Naive thymus-derived CD4-positive, alpha-beta T cell (primary cell): ENCODE measurements at places on chromosomes 1 and 21.

DNA sequence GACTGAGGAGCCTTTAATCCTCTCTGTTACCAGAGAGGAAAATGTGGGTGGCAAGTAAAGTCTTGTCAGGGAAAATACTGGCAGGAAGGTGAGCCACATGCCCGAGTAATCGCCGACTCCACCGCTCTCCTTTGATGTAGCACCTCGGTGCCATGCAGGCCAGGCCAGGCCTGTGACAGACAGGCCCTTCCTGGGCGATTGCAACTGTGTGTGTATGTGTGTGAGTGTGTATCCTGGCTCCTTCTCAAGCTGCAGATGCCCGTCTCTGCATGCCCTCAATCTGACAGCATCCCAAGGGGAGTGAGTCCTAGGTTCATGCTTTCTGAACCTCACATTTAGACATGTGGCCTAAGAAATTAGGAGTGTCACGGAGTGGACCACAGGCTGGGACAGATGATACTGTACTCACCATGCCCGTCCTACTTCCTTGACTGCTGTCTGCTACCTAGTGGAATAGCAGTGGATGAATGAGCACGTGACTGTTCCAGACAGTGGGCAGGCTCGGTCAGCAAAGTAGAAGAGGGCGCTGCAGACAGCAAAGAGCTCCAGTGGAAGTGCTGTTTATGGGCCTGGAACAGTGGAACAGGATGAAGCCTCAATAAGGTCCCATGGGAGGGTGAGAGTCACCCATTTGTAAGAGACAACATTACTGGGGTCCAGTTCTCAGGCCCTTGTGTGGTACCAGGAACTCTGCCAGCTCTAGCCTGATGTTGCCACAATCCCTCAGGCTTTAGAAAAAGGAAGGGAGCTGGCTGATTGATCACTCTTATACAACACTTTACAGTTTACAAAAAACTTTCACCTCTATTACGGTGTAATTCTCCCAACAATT is 25.3 kb downstream of the SERTAD4 start:
- H3K36me3 ChIP-seq = no peaks in the 10 kb centered on the region
- no peak overlapping the region for H3K4me3 ChIP-seq
- no peaks in the 10 kb centered on the region for H3K4me1 ChIP-seq

DNA sequence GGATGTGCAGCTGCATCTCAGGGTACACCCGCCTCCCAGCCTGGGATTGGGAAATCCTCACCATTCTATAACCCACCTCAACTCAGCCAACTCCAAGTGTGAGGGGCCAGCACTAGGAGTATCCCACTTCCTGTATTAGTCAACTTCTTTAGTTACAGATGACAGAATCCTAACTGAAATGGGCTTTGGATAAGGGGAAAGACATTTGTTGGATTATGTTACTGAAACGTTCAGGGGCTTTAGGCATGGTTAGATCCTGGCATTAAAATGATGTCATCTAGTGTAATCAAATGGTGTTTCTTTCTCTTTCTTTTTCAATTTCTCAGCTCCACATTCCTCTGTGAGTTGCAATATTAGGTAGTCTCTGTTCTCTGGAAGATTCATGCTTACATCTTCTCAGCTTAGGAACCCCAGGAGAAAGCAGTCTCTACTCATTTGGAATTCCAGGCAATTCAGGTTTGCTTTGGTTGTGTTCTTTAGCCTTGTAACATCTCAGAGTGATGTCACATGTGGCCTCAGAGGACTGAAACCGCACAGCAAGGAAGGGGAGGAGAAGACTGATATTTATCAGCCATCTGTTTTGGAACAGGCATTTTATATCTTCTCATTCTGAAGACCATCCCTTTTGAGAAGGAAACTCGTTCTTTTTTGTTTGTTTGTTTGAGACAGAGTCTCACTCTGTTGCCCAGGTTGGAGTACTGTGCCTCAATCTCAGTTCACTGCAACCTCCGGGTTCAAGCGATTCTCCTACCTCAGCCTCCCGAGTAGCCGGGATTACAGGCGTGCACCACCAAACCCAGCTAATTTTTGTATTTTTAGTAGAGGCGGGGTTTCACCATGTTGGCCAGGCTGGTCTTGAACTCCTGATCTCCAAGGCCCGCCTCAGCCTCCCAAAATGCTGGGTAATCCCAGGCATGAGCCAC is 18.9 kb upstream of the TMEM54 start:
- peaks cover 3% of the 10 kb centered on the region for H3K27me3 ChIP-seq
- no peak overlapping the region for H3K27ac ChIP-seq
- no peak for DNase-seq
- no peaks in the 10 kb centered on the region for H3K4me1 ChIP-seq
- no peaks in the 10 kb centered on the region for H3K36me3 ChIP-seq

- no peak overlapping the region for H3K4me3 ChIP-seq
- H3K36me3 ChIP-seq = no peaks in the 10 kb centered on the region
- no peak overlapping the region for H3K27ac ChIP-seq
- no peaks in the 10 kb centered on the region for H3K27me3 ChIP-seq
These were observed 3.3 kb upstream of the LSM10 start for GRCh38 chr1:36400825-36401601.

- no peak overlapping the region for H3K4me3 ChIP-seq
- H3K4me1 ChIP-seq = no peaks in the 10 kb centered on the region
- DNase-seq = no peak
- no peaks in the 10 kb centered on the region for H3K27me3 ChIP-seq
- H3K36me3 ChIP-seq = no peaks in the 10 kb centered on the region
These were observed 9.0 kb upstream of the CGN start for GRCh38 chr1:151502035-151502700.

DNA sequence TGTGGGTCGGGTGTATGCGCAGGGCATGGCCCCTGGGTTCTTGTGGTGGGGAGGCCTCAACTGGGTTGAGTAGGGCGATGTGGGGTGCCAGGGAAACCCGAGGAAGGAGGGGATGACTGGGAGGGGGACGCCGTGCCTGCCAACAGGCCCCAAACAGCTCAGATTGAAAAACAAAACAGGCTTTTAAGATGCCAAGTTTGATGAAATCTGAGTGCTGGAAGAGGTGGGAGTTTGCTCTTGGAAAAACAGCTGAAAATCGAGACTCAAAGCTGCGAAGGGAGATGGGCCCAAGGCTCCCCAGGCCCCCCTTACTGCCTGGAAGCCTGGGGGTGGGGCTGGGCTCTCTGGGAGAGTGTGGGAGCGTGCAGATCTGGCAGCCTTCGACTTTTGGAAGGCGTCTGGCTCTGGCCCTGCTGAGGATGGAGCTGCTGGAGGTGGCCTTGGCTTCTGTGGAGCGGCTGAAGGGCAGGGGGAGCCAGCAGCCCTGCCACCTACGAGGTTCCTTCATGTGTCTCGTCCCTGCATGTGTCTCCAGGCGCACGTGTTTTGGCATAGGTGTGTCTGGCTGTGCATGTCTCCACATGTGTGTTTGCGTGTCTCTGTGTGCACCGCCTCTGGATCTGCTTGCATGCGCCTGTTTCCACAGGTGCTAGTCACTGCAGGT is 33.3 kb downstream of the PTPRF start:
- DNase-seq = no peak
- no peak overlapping the region for H3K27ac ChIP-seq
- H3K27me3 ChIP-seq = no peaks in the 10 kb centered on the region
- no peaks in the 10 kb centered on the region for H3K36me3 ChIP-seq

DNA sequence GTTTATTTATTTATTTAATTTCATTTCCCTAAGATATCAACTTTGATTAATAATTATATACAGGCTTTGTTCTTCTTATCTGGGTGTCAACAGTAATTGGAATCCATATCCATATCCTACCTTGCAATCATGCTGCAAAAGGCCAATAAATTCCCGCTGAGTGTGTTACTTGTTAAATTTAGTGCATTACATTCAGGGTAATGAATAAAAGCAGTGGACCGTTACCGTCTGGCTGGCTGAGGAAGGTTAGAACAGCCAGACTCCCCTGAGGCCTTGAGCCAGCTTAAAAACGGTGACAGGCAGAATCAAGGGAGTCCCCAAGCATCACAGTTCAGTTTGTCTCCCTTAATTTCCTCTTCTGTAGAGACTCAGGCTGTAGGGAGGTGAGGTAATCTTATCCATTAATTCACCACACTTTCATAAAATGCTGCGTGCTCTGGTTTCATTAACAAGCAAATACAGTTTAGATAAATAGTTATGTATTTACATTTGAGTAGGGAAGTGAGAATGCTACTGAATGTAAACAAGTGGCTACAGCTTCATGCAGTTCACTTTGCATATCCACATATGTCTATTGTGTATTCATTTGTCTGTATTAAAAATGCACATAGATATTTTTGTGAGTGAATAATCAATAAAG is 888.2 kb upstream of the CXADR start:
- no peak overlapping the region for H3K4me3 ChIP-seq
- H3K27ac ChIP-seq = no peak overlapping the region
- no peaks in the 10 kb centered on the region for H3K36me3 ChIP-seq
- DNase-seq = no peak
- H3K27me3 ChIP-seq = no peaks in the 10 kb centered on the region
- H3K4me1 ChIP-seq = no peaks in the 10 kb centered on the region

DNA sequence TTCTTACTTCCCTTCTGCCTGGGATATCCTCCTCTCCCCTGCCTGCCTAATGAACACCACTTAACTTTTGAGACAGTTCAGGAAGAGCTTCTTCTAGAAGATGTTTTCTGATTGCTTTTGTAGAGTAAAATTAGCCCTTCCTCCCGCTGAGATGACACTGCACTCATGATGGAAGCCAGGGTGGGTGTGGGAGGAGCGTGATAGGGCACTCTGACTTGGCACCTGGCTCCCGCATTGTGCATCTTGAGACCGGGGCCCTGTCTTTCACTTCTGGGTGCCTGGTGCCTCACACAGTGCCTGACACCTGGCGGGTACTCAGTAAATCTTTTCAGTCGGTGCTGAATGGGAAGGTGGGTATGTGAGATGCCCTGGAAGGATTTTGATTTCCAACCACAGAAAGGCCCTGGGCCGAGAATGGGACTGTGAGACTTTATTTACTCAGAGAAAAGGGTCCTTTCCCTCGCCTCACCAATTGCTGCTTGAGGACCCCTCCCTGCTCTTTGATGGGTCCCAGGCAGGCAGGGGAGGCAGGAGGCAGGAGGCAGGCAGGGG is 6.8 kb downstream of the THEM5 start:
- H3K27me3 ChIP-seq = no peaks in the 10 kb centered on the region
- no peak overlapping the region for H3K4me3 ChIP-seq
- H3K27ac ChIP-seq = no peak overlapping the region
- no peaks in the 10 kb centered on the region for H3K4me1 ChIP-seq
- DNase-seq = no peak
- H3K36me3 ChIP-seq = no peaks in the 10 kb centered on the region

DNA sequence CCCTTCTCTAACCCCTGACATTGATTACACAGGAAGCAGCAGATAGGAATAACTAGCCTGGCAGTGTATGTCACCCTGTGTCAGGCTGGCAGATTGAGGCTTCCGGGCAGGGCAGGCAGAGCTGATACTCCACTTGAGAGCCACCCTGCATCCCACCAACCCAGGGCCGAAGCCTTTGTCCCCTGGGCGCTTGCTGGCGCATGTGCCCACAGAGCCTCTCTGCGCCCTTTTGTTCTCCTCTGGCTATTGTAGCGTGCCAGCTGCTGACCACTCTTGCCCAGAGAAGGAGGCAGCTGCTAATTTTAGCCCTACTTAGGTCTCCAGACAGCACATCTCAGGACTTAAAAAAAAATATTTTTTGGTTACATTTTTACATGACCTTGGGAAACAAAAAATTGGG is 304.9 kb downstream of the HHAT start:
- DNase-seq = no peak
- no peaks in the 10 kb centered on the region for H3K27me3 ChIP-seq
- no peaks in the 10 kb centered on the region for H3K4me1 ChIP-seq

- H3K27ac ChIP-seq = no peak overlapping the region
- H3K27me3 ChIP-seq = no peaks in the 10 kb centered on the region
- no peaks in the 10 kb centered on the region for H3K4me1 ChIP-seq
- H3K4me3 ChIP-seq = no peak overlapping the region
- H3K36me3 ChIP-seq = no peaks in the 10 kb centered on the region
- no peak for DNase-seq
These were observed 555.0 kb upstream of the PLXNA2 start for GRCh38 chr1:208799186-208799585.
